H4 (cell line): ENCODE measurements at places on chromosomes 6 and 20. TPM values are rescaled to one million over a fixed set of nuclear protein-coding genes. Genes with fewer than 3 reads are reported as not detected.
A peak's percentile ranks its signal among the peaks of the same experiment; 100 is the strongest.

DNA sequence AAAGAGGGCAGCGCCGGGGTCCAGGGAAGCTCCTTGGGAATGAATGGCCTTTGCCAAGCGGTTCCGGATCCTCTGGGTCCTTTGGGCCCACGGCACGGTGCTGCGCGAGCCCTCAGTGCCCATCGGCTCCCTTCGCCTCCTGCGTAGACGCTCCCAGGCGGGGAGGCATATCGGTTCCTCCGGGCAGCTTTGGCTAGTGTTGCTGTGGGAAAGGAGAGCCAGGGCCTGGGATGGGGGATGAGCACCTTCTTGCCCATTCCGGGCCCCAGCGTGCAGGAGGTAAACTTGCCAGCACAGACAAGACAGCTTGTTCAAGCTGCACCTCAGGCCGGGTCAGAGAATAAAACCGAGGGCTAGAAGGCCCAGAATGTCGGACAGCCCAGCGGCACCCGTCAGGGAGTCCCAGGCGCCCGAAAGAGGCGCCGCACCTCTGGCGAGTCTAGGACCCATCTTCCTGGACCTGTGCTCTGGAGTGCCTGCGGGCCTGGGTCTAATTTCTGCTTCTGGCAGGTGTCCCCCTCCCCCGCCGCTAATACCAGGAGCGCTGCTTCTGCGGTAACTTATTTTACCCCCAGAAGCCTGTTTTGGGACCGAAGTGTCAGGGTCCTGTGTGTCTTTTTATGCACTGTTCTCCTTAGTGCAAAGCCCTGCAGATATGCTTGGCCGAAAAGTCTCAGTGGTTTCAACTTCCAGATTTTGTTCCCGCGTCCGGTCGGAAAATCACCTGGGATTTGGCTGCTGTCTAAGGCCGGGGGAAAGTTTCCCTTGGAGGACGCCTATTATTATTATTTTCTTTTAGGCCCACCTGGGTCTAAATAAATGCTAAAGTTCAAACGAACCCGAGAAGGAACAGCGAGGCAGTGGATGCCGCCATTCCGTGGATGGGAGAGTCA is 1.7 kb upstream of the TFAP2C start:
- DNase-seq = no peak

DNA sequence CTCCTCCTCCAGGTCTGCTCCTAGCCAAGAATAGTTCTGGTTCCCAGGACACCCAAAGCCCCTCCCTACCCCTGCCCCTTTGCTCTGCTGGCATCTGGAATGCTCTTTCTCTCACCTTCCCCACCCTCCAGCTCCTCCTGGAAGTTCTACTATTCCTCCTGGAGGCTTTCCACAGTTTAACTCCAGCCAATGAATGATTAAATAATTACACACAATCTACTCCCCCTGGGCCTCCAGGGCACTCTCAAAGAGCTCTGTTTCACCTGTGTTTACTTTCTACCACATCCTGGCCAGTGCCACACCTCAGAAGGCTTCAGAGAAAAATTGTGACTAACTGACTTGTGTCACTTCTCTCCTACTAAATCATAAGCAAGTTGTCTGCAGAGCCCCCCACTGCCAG is 36.2 kb downstream of the GCM1 start:
- DNase-seq = peak; percentile 34

DNA sequence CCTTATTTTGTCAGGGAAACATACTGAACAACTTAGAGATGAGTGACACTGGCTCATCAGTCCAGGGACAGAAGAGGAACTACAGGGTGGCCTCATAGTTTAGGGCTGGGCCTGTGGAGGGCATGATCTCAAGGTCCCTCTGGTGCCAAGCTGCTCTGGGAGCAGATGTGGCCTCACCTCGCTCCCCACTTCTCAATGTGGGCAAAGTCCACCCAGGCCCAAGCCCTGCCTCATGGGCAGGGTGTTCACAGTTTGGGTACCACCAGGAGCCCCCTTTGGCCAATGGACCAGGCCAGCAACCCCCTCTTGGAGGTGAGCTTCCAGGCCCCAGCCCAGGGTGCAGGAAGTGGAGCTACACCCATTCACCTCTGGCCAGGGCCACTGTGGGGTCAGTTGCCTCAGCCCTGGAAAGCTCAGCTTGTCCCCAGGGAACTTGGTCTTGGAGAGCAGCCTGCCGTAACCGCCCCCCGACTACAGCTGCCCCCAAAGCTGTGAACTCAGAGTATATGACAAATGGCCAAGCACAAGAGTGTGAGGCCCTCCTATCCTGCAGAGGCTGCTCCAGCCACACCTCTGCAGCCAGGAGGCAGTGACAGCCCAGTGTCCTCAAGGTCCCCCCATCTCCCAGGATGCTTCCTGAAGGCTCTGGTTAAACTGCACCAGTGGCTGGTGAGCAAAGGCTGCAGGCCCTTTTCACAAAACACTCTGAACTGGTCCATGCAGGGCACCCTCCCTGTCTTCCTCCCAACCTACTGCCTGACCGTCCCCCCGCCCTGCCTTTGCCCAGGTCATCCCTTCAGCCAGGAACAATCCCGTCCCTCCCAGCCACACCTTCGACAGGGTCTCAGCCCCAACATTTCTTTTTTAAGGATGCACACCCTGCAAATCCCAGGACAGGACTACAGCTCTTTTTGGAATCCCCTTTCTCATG is 3.6 kb downstream of the ADISSP start:
- no peak for DNase-seq

- DNase-seq = no peak
Observed at GRCh38 chr6:78693835-78694234, 173.5 kb upstream of the IRAK1BP1 start.

GRCh38 chr20:57223648-57224489 is 42.6 kb downstream of the BMP7 start:
- no peak for DNase-seq

DNA sequence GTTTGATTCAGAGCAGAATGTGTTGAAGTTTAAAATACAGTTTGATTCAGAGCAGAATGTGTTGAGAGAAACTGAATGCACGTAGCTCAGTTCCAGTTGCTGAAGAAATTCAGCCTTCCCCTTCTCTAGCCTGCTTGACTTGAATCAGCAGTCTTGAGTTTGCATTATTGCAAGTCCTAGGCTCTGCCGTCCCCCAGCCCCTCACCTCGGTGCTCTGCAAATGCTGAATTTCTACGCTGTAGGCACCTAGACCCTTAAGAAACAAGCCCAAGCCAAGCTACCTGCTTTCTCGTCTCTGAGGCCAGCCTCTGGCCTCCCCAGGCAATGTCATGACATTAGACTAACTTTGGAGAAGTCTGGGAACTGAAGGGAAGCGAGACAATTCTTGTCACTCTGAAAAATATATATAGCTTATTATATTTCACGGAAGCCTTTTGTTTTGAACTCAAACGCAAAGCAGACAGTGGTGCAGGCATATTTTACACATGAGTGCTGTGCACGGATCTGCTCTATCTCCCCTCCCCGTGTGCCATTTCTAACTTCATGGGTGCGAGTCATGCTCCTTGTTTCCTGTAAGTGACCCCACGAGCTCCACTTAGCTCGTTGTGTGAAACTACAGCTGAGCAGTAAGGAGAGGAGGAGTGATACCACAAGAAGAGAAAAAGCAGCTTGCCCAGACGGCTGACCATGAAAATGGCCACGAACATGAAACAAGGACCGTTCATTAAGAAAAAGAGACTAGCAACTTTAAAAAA is 71.4 kb upstream of the DUSP22 start:
- no peak for DNase-seq

DNA sequence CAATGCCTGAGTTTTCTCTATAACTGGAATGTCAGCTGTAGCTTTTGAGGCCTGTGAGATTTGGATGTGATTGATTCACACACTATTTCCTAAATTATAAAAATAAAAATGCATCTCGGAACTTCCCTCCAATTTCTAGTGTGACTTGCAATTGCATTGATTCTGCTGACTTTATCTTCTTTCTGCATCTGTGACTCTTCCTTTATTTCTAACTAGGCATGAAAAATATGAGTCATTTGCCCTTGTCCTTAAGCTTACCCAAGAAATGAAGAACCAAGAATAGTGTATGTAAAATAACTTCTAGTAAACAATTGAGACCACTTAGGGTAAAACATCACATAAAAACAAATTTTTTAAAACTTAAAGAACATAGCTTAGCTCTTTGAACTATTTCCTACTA is 12.9 kb downstream of the OR2J2 start:
- DNase-seq = no peak

- DNase-seq = no peak
Observed at GRCh38 chr6:43146709-43147688, 24.1 kb upstream of the SRF start.

DNA sequence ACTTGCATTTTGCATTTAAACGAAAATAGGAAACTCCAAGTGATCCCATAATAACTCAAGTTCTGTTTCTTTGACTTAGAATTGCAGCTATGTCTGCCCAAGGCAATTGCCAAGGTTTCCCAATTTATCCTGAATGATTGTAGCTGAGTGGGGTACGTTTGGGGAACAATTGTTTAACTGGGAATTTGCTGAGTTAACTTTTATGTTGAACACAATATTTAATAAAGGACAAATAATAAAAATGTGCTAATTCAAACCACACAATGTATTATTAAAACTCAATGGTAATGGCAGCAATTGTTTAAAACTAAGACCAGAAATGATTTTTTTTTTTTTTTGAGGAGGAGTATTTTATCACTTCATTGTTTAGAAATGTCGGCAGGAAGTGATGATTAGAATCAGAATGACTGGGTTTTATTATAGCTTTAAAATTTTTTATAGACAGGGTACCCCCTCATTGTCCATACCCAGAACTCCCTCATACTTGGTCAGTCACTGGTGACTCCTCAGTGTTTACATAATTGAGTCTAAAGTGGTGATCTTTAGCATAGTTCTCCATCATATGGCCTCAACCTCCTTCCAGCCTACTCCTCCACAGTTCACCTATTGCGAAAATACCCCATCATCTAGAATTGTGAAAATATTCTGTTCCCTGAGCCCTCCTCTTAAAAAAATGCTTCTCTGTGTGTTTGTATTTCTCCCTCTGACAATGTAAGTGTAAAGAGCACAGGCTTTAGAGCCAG is 389.2 kb upstream of the CITED2 start:
- no peak for DNase-seq

DNA sequence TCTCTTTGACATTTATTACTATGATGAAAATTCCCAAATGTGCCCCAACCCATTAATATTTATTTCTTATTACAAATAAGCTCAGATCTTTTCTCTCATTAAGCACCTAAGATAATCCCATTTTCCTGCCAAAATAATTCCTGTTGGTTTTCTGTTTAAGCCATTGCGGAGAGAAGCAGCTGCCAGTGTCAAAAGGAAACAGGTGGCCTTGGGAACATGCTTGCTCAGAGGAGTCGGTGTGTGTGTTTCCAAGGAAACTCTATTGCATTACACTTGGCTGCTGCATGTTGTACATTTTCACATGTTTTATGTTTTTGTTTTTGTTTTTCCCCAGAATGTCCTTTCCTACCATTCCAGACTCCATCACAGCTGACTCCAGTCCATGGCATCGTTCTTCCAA is 56.4 kb downstream of the CD24 start:
- no peak for DNase-seq

GRCh38 chr6:130259140-130259539 is 36.4 kb upstream of the SAMD3 start:
- DNase-seq = no peak

DNA sequence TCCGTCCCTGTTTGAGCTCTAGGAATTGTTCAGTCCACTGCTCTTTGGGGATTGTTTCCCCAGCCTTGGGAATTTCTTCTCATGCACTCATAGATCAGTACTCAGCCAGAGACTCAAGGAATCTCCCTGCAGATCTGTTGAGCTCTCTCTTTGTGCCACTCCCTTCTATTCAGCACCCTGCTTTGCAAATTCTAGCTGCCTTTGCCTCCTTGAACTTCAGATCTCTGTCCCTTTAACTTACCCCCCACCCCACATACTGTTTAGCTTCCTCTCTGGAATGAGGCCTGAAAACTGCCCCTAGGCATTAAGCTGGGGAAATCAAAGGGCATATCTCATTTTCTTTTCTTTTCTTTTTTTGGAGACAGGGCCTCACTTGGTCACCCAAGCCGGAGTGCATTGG is 30.5 kb downstream of the QRSL1 start:
- DNase-seq = no peak

GRCh38 chr6:153101461-153101860 is 29.6 kb downstream of the RGS17 start:
- DNase-seq = no peak

- no peak for DNase-seq
Observed at GRCh38 chr6:97923249-97923648, 640.2 kb upstream of the MMS22L start.

DNA sequence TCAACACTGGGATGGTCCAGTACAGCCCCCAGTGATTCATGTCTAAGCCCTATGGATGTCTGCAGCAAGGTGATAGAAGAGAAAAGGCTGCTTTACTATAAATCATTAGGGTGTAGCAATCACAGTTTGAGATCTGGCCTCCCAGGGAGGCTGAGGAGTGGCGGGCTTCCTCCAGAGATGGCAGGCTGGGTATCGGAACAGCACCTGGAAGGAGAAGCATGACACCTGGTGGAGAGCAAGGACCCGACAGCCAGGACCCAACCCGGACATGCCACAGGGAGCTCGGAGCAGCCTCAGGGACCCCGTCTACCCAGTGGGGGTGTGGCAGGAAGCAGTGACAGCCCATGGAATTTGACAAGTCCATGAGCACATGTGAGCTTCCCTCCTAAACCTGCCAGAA is 114.8 kb upstream of the CD93 start:
- peak; percentile 39 for DNase-seq

GRCh38 chr6:12899046-12899833 is 182.7 kb downstream of the PHACTR1 start:
- no peak for DNase-seq

DNA sequence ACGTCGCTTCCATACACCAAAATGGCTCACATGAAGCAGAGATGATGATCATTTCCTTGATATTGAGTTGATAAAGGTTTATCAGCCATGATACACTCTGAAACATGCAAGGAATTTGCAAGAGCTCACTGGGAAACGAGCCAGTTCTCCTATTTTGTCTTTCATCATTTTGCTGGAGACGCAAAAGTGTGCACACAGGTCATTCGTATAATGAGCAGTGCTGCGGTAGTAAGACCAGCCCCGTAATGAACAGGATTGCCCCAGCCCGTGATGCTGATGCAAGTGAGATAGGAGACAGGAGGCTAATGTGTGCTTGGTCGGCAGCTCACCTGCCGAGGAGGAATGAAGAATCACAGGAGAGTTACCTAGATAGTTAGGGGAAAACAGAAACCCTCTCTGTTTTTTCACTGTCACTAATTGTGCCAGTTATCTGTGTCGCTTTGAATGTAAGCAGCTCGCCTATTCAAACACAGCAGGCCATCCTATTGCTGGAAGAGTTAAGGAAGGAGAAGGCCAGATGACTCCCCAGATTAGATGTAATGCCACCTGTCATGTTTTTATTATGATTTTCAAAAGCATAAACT is 391.8 kb downstream of the SAMD5 start:
- no peak for DNase-seq

EPPIN gene
- total RNA-seq = not detected in 2 replicates

RNASET2 gene
- 9.8 and 19.8 TPM in 2 replicates for total RNA-seq

RSPO3 gene
- total RNA-seq = 0.10 TPM in 1 of 2 replicates, not detected in the other

TMEM170B gene
- 0.95 and 1.3 TPM in 2 replicates for total RNA-seq

RFX6 gene
- total RNA-seq = not detected in 2 replicates

AGPAT4 gene
- total RNA-seq = 3.4 and 3.9 TPM in 2 replicates

MUCL3 gene
- total RNA-seq = not detected in 2 replicates

UBD gene
- total RNA-seq = 0.99 and 1.1 TPM in 2 replicates

OXT gene
- not detected in 2 replicates for total RNA-seq
